ENCODE measurements at places on chromosomes 2 and 18. TPM values are rescaled to one million over a fixed set of nuclear protein-coding genes. Genes with fewer than 3 reads are reported as not detected.

DNA sequence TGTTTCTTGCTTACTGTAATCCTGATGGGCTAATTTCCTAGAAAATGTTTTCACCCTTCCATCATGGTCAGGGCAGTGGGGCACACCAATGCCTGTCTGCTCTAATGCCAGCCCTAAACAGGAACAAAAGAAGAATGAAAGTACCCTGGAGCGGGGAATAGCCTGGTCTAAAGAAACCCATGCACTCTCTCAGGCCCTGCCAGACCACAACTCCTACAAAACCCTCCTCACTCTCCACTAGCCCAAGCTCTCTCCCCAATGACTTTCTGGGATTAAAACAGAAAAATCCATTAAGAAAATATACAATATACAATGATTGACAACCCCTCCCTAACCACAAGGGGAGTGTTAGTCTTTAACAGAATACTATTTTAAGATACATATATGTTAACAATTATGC lies 67.6 kb downstream of the AAK1 start:
- DNase-seq: no peak

- DNase-seq: no peak
These were observed 74.3 kb downstream of the KCNF1 start for GRCh38 chr2:10985901-10986535.

- no peak for DNase-seq
These were observed 3.7 kb downstream of the RAMP1 start for GRCh38 chr2:237863102-237863511.

DNA sequence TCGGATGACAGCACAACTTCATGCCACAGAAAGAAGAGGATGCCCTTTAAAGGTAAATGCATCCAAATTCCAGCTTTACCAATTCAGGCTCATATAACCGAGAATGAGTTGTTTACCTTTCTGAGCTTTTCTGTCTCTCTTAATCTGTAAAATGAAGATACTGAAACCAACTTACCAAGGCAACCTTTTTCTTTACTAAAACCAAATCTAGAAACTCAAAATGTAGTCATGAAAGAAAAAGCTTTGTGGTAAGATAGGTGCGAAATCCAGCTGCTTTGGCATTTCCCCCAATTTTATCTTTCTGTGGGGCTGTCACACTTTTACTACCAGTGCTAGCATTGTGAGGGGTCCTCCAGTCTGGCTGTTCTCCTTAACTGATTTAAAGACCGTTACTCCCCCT lies 240.4 kb downstream of the IKZF2 start:
- DNase-seq: no peak

- no peak for DNase-seq
These were observed 34.8 kb downstream of the SEMA4F start for GRCh38 chr2:74688881-74689280.

DNA sequence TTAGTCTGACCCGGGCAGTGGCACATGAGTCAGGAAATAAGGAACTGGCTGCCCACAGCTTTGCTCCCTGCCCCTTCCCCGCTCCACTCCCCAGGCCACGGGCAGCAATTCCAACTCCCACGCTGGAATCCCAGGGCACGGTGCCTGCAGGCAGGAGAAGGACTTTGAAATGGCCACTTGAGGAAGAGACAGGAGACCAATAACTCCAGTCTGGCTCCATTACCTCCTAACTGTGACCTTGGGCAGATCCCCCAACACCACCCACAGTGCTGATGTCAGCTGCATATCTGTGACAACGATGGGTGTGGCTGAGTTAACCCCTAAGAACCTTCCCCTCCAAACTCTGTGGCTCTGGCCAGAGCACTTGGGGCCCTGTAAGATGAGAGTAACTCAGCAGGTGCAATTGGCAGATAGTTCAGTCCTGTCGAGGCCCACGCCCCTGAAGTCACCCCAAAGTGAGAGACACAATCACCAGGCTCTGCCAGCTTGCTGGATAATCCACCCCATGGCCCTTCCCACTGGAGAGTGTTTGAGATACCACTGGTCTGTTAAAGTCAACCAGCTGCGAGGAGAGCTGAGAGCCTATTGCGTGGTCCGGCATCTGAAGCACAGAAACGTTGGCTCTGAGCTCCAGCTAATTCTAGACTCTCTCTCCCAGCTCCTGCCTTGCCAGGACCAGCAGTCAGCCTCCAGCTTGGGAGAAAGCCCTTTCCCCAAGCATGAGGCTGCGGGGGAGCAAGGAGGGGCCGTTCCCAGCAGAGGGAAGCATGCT lies 175.2 kb downstream of the TNS1 start:
- DNase-seq: peak; percentile 65

GRCh38 chr2:25877431-25878360 lies 591 bp downstream of the ASXL2 start:
- DNase-seq: peak; percentile 39

DNA sequence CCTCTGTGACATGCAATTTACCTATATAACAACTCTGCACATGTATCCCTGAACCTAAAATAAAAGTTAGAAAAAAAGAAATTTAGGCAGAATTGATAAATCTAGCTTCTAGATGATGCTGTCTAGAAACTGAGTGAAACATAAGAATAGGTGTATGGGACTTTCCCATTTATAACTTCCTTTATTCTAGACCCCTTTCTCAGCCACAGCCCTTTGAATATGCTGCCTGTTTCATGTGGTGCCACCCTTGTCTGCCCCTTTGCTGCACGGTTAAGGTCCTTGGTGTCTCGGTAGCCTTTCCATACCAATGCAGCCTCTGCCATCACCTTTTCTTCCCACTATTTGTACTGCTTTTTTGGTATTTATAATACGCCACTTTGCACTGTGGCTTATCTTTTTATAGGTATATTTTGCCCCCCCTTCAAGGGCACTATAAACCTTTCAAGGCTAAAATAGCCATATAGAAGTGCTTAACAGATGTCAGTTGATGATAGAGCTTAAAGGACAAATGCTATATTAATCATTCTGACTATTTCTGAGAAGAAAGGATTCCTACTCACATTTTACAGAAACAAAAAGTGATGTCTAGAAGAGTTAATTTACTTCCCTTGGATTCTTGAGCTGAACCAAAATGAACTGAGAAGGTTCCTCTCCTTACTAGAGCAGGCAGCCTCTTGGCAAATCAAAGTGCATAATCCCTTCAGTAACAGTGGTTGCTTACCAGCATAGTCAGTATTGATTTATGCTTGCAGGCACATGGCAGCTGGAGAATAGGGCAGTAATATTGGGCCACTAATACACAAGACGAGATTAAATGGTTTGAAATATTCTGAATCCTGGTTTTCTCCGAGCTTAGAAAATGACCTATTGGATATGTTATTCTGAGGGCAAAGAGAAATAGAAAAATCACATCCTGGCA lies 88.1 kb upstream of the CYP26B1 start:
- DNase-seq: no peak

GRCh38 chr2:34844629-34845028 lies 1245.5 kb upstream of the FAM98A start:
- DNase-seq: no peak

- no peak for DNase-seq
These were observed 118.8 kb downstream of the TTC27 start for GRCh38 chr2:32746669-32747068.

- DNase-seq: no peak
These were observed 82.2 kb upstream of the PNPT1 start for GRCh38 chr2:55775828-55776227.

DNA sequence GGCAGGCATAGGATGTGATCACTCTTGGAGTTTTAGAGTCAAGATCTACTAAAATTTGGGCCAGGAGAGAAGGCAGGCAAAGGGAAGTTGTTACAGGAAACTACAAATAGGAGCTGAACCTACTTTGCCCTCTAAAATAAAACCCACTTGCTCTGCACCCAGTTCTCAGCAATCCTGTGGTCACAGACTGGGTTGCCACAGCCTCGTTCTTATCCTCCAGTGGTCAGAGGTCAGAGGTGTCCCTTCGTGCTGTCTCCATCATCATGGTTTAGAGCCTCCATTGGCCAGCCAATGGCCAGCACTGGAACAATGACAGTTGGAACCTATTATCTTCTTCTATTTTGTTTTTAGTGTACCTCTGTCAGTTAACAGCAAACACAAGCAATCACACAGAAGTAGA lies 90.7 kb upstream of the TNP1 start:
- no peak for DNase-seq

GRCh38 chr2:198359308-198359707 lies 554.9 kb downstream of the PLCL1 start:
- DNase-seq: no peak

DNA sequence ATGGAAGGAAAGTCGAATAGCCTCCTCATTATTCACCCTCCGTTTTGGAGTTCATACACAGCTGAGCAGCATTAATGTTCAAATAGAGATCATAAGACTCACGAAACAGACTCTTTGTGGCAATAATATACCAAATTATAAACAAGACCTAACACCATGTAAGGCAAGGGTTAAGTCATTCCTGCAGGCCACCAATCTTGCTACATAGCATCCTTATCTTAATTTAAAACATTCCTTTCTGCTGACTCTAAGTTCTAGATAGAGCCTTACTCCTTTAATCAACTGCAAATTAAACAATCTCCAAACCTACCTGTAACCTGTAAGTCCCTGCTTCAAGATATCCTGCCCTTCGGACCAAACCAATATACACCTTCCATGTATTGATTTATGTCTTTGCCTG lies 178.0 kb downstream of the PDE11A start:
- DNase-seq: no peak

DNA sequence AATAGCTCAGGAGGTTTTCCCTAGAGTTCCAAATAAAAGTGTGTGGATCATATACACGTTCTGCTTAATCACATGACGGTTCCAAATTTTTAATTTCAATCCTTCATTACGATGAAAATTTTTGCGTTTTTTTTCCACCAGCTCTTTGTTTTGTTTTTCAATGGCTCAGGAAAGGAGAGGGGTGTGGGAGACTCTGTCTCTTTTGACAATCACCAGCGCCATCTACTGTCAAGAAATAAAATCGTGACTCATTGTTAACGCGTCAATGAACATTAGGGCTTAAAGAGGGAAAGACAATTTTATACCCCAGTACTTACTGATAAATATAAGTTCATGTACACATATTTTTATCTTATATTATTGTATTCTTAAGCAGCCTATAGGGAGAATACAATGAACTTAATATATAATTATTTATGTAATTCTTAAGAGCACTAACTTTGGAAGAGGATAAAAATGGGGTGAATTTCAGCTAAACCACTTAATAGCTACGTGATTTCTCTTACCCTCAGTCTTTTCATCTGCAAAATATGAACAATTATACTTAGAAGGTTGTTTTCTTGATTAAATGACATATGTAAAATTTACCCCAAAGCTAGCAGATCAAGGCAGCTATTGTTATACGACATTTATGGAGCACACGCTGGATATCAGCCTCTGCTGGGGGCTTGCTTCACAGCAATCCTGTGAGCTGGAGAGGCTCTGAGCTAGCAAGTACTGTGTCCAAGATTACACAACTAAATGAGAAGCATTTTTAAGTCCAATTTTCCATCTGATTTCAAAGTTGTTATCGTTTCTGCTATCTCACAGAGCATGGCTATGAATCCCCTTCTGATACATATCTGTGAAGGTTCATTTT lies 47.4 kb upstream of the RMDN2 start:
- DNase-seq: no peak

DNA sequence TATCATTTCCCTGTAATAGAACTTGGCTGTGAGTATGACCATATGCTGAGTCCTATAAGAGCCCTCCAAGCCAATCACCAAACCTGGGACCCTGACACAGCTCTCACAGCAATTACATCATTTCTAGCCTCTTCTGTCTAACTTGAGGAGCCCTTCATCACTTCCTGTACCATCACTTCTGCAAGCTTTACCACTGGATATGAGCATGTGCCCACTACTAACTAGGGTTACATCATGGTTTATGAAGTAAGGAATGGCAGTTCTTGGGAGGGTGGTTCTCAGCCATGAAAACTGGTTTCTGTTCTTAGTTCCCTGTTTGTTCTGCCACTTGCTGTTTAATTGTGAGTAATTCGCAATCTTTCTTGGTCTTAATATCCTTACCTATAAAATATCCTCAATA lies 31.0 kb upstream of the EPB41L3 start:
- no peak for DNase-seq

GRCh38 chr18:48399303-48400075 lies 9.7 kb downstream of the ZBTB7C start:
- no peak for DNase-seq

DNA sequence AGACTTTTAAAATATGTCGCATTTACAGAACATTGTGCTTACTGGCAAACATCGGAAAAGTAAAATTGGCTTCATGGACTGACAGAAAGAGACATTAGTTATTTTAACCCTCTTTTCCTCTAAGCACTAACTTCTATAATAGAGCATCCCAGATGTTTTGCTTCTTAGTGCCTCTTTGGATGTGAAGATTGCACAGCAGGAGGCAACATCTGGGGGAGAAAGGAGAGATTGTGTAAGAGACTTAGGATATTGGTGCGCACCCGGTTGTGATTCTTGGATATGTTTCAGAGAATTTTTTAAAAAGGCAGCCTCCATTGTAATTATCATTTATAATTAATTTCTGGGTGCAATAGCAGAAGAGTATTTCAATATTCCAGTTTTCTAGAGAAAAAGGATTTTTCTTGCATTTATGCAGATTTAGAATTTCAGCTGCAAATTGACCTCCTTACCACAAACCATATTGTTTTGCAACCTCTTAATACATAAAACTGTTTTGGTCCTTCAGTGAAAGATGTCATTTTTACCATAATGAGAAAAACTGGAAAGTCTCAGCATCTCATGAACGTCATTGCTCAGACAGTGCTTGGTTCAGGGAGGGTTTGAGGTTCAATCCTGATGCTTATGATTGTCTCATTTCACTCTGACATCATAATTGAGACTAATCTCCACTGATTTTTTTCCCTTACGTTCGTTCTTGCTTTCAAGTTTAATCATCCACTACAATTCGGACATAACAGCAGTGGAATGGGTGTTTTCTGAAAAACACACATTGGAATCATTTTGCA lies 404.3 kb downstream of the ZNF521 start:
- no peak for DNase-seq

GRCh38 chr18:79106084-79106483 lies 36.9 kb downstream of the ATP9B start:
- DNase-seq: no peak

DNA sequence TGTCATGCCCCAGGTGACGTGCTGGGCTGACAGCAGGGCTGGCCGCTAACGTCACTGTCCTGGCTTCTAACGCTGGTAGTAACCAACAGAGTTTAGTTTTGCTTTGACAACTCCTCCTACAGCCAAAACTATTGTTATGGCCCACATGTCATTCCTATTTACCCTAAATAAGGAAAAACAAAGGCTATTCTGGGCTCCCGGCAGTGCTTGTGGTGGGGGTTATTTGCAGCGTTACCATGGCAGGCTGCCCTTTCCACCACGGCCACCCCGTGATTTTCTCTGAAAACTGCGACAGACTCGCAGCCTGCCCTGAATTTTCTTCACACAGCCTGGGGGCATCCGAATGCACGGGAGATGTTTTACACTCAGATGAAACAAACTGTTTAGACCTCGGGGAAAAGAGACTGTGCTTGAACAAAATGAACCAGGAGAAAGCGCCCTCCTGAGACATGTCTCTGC lies 115.2 kb downstream of the FAM210A start:
- peak; percentile 67 for DNase-seq

EMILIN1 gene
- total RNA-seq: 18.4 TPM

SULT1C4 gene
- 2.7 TPM for total RNA-seq

TRAF3IP1 gene
- total RNA-seq: 14.6 TPM

ALK gene
- 0.14 TPM for total RNA-seq

IL1RL1 gene
- total RNA-seq: 1.1 TPM

GAL3ST2 gene
- total RNA-seq: not detected

CREG2 gene
- not detected for total RNA-seq

CHRNA1 gene
- 0.33 TPM for total RNA-seq

PSMA8 gene
- total RNA-seq: not detected

FEV gene
- total RNA-seq: not detected

SERPINB12 gene
- total RNA-seq: not detected

MPHOSPH10 gene
- total RNA-seq: 20.7 TPM

LONRF2 gene
- 19.0 TPM for total RNA-seq

FAM98A gene
- 84.8 TPM for total RNA-seq

CFC1 gene
- not detected for total RNA-seq

ANKRD44 gene
- 7.1 TPM for total RNA-seq

INPP4A gene
- total RNA-seq: 20.8 TPM

Data from left ventricle myocardium inferior (tissue), 1 donor.